ENCODE measurements at places on chromosomes 12 and 14.

DNA sequence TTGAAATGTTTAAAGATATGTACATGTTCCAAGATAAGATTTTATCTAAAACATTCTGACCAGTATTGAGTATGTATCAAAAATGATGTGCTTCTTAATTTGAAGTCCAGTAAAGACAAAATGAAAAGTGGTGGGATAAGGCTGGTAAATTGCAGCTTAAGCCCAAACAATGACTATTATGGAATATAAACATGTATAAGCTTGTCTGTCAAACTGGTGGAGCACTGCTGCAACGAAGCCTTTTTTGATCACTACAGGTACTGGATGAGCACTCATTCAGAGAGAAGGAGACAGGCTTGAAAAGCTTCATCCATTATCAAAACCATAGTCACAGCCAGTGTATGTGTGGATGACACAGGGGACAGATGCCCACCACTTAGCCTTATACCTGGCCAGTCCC is 138.4 kb downstream of the ATP23 start:
- no peak for DNase-seq

GRCh38 chr14:90557516-90557915 is 160.7 kb downstream of the CALM1 start:
- no peak for DNase-seq

DNA sequence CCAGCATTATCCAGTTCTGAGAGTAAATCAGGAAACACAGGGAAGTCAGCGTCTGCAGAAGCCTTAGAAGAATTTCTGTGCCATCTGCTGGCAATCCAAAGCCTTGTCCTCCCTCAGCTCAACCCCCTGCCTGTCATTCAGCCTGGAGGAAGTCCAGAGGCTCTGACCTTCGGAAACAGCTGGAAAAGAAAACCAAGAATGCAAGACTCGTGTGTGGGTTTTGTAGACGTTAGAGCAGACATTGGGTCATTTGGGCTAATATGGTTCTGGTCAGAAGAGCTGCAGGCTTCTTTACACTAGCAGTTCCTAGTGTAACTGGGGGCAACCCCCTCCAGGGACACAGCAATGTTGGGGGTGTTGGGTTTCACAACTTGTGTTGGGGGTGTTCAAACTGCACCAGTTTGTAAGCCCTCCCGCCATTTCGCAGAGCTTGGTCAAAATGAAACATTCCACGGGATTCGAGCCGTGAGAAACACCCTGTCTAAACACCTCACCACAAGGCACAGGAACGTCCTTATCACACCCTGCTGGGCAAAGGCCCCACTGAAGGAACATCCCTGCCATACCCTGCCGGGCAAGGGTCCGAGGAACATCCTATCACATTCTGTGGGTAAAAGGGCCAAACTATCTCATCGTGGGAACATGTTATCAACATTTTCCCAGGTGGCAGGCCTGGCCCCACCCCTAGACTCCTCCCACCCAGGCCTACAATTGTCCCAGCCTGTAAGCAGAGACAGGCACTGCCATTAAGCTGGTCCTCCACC is 21.0 kb upstream of the SERPINA4 start:
- peak; percentile 36 for DNase-seq

GRCh38 chr12:131473261-131473660 is 237.6 kb upstream of the SFSWAP start:
- no peak for DNase-seq

DNA sequence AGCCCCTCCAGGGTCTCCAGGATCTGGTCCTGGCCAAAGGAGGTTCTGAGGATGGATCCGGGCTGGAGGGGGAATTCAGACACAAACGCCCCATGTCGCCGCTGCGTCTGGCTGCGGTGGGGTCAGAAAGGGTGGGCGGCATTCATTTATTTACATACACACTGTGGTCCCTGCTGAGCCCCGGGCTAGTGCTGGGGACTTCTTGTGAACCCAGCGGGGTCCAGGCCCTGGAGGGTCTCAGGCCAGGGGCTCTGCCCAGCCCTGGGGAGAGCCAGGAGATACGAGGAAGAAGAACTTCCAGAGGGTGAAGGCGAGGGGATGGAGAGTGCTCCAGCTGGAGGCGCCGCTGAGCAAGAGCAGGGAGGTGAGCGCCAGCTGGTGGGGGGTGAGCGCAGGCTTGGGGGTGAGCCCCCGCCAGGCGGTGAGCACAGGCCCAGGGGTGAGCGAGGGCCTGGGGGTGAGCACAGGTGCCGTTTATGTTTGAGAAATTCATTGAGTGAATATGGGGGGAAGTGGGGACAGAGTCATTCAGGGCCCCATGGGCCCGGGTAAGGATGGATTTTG is 68.1 kb downstream of the NCOR2 start:
- DNase-seq: no peak

GRCh38 chr12:128693115-128693514 is 130.6 kb downstream of the SLC15A4 start:
- no peak for DNase-seq

DNA sequence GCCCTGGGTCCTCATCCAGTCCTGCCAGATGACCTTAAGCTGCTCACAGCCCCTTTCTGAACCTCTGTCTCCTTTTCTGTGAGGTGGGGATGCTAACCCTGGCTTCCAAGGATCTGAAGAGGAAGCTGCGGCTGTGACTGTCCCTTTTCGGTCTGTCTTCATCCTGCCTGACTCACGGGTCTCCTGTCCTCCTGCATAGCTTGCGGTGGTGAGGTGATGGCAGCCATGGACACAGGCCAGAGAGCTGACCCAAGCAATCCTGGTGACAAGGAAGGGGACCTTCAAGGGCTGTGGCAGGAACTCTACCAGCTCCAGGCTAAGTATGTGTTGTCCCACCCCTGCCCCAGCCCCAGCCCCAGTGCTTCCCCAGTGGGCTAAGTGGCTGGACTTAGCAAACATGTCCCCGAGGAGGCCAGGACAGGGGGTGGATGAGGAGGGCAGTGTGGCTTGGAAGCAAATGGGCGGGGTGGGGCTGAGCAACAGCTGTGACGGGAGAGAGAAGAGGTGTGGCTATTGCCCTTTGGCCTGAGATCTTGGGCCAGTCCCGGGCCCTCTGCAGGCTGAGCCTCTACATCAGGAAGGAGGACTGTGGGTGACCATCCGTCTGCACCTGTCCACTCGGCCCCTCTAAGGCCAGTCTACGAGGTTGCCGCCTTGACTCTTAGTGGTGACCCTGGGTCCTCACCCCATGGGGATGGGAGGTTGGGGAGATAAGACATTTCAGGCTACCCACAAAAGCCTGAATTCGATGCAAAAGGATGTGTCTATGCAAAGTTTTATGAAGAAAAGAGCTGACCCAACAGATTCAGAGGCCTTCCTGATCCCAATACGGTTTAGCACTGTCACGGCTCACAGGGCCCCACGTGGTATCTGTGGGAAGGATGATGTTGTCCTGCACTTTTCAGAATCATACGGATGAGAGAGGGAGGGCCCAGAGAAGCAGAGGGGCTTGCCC is 1.1 kb downstream of the CCDC197 start:
- DNase-seq: no peak

DNA sequence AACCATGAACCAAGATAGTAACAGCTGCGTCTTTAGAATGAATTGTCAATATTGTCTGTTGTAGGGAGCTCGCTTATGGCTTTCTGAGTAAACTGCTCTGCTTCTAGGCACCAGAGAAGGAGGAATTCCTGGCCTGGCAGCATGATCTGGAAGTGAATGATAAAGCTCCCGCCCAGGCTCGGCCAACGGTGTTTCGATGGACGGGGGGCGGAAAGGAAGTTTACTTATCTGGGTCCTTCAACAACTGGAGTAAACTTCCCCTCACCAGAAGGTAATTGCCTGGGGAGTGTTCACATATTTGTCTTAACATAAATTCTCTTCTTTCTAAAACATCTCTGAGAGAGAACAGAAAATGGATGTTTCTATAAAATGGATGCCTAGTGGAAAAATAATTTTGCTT is 4.3 kb downstream of the PRKAB1 start:
- peak; percentile 89 for DNase-seq

DNA sequence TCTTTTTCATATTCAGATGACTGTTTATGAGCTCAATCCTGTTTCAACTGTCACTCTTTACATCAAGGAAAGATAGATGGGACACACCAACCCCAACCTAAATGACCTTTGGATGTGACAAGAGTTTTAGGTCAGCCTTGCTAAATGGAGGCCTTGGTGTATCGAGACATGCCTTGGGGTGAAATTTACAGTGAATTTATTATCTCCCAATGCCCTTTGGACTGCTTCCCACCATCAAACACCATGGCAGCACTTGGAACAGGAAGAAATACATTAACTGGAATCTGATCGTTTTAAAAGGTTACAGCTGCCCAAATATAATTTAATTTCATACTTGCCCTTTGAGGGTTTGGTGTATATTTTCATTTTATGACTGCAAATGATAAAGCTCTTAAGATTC is 327.6 kb downstream of the SOX5 start:
- DNase-seq: no peak

- no peak for DNase-seq
Observed at GRCh38 chr14:74865156-74865555, 10.8 kb downstream of the PROX2 start.

GRCh38 chr12:130641533-130642184 is 74.4 kb downstream of the RIMBP2 start:
- no peak for DNase-seq

DNA sequence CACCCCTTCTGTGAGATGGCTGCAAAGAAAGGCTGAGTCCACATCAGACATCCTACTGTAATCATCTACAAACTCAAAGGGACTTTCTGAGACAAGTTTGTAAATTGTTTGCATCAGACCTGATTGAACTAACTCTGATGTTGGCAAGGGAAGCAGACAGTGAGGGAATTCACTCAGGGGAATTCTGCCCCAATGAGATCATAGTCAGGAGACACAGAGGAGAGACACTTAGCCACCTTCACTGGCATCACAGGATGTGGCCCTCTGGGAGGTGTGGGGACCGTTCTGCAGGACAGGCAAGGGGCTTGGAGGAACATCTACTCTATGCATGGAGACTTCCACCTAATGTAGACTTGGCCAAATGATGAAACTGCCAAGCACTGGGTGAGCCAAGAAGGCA is 70.7 kb upstream of the DDX11 start:
- no peak for DNase-seq

GRCh38 chr14:75454963-75455546 is 27.2 kb downstream of the JDP2 start:
- DNase-seq: peak; percentile 44

- peak; percentile 6 for DNase-seq
Observed at GRCh38 chr12:10067942-10068341, 30.8 kb downstream of the CLEC1A start.

GRCh38 chr14:38762426-38762825 is 340.6 kb downstream of the SEC23A start:
- DNase-seq: no peak

GRCh38 chr14:96538990-96539317 is 36.8 kb downstream of the PAPOLA start:
- DNase-seq: no peak

DNA sequence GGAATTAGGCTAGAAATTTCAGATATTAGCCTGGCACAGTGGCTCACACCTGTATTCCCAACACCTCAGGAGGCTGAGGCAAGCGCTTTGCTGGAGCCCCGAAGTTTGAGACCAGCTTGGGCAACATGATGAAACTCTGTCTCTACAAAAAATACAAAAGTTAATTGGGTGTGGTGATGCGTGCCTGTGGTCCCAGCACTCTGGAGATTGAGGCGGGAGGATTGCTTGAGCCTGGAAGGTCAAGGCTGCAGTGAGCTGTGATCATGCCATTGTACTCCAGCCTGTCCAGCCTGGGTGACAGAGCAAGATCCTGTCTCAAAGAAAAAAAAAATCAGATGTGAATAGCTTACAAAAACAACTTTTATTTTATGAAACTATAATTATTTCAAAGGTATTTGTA is 15.1 kb downstream of the FRMD6 start:
- no peak for DNase-seq

GRCh38 chr14:58541633-58542022 is 96.1 kb upstream of the DACT1 start:
- DNase-seq: no peak

DNA sequence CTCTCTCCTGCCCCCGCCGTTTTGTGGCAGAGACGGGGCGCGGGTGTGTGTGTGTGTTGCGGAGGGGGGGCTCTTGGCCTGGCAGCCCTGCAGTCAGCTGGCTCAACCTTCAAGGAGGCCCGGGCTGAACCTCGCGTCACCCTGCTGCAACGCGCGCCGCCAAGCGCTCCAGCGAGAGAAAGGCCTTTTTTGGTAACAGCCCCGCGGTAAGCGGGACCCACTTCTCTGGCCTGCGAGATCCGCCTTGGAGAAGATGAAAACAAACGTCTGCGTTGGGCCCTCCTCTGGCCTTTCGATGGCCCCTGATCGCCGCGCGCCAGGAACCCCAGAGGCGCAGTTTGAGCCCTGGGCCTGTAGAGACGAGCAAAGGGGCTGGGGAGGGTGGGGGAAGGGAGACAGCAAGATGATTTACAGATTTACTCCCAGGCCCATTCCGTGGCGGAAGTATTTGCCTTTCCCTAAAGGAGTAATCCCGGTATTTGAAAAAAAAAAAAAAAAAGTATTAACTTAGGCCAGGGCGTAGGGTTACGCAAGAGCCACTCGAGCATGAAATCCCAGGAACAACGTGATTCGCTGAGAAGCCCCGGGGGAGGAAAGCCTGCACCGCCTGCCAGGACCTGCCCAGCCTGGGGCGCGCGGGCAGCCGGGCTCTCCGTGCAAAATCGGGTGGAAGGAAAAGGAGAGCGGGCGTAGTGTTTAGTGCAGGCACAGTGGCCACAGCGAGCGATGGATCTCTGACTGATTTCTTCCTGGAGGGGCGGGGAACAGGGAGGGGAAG is 4.5 kb upstream of the IRF2BPL start:
- peak; percentile 86 for DNase-seq

- no peak for DNase-seq
Observed at GRCh38 chr12:51225771-51226170, 7.9 kb upstream of the POU6F1 start.

DNA sequence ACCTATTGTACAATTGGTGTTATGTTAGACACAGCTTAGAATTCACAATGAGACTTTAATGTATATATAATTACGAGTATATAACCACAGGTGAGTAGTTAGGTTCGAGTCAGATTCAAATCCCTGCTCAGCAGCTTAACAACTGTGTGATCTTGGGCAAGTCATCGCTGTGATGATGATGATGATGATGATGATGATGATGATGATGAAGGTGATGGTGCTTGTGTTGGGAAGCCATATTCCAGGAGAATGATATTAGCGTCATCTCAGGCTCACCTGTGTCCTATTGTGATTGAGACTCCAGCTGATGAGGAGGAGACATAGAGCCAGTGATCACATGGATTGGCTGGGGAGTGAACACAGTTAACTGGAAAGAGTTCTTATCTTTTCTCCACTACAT is 16.5 kb downstream of the RFX4 start:
- DNase-seq: no peak

DNA sequence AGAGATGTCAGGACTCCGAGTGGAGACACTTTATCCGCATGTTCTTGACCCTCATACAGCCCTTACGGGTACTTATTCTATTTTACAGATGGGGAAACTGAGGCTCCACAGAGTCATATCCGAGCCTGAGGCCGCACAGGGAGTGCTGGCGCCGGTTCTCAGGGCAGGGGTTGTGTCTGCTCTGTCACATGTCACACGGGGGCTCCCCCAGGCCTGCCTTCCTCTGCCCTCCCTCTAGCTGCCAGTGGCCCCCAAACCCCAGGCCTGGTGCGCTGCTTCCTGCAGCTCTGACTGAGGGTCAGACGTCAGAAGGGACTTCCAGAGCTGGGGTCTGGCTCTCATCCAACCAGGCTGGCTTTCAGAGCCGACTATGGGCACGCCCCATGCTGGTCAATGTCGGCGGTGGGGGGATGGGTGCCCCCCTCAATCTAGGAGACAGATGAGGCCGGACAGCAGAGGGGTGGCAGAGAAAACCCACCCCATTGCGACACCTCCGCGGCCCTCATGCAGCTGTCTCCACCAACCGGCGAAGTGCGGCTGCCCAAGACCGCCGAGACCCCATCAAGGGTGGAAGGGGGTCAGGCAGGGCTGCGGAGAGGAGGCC is 811 bp upstream of the INF2 start:
- peak; percentile 67 for DNase-seq

- DNase-seq: no peak
Observed at GRCh38 chr14:75249958-75250336, 28.7 kb upstream of the FOS start.
